Thoracic aorta (tissue), 2 donors: ENCODE measurements at places on chromosomes 4 and X. TPM values are rescaled to one million over a fixed set of nuclear protein-coding genes. Genes with fewer than 3 reads are reported as not detected.

DNA sequence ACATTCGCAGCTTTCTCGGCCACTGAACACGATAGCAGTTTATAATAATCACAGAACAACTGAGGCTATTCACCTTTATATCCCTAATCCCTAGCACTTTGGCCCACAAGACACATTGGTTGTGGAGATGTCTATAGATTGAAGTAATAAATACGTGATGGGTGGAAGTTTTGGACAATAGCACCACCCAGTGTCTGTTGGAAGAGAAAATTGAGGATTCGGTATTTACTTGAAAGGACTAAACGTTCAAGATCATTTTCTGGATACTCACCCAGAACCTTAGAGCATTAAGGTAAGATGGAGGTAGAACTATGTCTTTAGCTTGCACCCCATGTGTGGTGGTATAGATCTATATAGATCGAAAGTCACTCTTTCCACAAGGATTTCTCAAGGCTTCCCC is 787 bp upstream of the TMSB15A start:
- H3K27me3 ChIP-seq, result no peaks in the 10 kb centered on the region
- no peaks in the 10 kb centered on the region for H3K36me3 ChIP-seq
- H3K27ac ChIP-seq, result no peak overlapping the region

FOXP3 gene
- not detected for total RNA-seq

CACNA1F gene
- not detected for total RNA-seq

CSAG2 gene
- total RNA-seq, result not detected

DNA sequence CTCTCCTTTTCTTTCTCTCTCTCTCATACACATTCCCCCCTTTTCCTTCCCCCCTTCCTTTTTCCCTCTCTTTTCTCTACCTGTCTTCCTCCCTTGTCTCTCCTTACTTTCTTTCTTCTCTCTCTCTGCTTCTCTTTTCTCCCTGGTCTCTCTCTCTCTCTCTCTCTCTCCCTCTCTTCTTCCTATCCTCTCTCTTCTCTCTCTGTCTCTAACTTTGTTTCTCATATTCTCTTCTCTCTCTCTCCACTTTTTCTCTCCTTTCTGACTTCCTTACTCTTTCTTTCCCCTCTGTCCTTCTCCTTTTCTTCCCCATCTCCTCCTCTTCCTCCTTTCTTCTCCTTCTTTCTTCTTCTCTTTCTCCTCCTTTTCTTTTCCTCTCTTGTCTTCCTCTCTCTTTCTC is 103.4 kb downstream of the ARSF start:
- H3K4me1 ChIP-seq, result no peaks in the 10 kb centered on the region
- H3K27ac ChIP-seq, result no peak overlapping the region
- no peaks in the 10 kb centered on the region for H3K27me3 ChIP-seq
- no peak overlapping the region for H3K4me3 ChIP-seq
- no peak for DNase-seq
- no peaks in the 10 kb centered on the region for H3K36me3 ChIP-seq
